ENCODE measurements at places on chromosomes 5 and 9. TPM values are rescaled to one million over a fixed set of nuclear protein-coding genes. Genes with fewer than 3 reads are reported as not detected.

GRCh38 chr9:1619915-1620710 lies 395.0 kb upstream of the SMARCA2 start:
- no peaks in the 10 kb centered on the region for H3K27me3 ChIP-seq
- H3K4me3 ChIP-seq, result no peak overlapping the region
- no peak for DNase-seq

- H3K27me3 ChIP-seq, result no peaks in the 10 kb centered on the region
- H3K36me3 ChIP-seq, result no peaks in the 10 kb centered on the region
- no peaks in the 10 kb centered on the region for H3K4me1 ChIP-seq
- H3K27ac ChIP-seq, result no peak overlapping the region
Observed at GRCh38 chr9:34599546-34599945, 10.0 kb upstream of the CNTFR start.

- no peaks in the 10 kb centered on the region for H3K36me3 ChIP-seq
- DNase-seq, result no peak
- H3K27me3 ChIP-seq, result no peaks in the 10 kb centered on the region
- H3K4me3 ChIP-seq, result no peak overlapping the region
Observed at GRCh38 chr5:67085616-67086015, 111.0 kb downstream of the CD180 start.

GRCh38 chr5:39115644-39116343 lies 41.6 kb upstream of the RICTOR start:
- H3K27me3 ChIP-seq, result no peaks in the 10 kb centered on the region
- no peaks in the 10 kb centered on the region for H3K36me3 ChIP-seq
- no peak for DNase-seq
- no peak overlapping the region for H3K4me3 ChIP-seq
- no peaks in the 10 kb centered on the region for H3K4me1 ChIP-seq
- H3K27ac ChIP-seq, result no peak overlapping the region

DNA sequence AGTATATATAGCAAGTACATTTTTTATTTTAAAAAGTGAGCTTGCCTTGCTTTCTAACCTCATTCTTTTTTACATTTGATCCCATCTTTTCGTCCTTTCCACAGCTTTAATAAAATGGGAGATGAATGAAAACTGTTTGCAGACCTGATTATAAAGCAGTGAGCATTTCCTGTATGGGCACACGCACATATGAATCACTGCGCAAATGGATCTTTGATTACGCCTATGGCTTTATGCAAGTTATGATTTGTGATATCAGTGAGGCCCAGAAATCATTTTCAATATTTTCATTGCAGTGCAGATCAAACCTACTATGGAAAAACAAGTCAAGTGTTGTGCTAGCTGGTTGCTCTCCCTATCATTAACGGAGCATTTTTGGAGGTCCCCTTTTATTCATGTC lies 1073.0 kb downstream of the MAT2B start:
- DNase-seq, result no peak
- H3K27ac ChIP-seq, result no peak overlapping the region
- H3K4me1 ChIP-seq, result no peaks in the 10 kb centered on the region
- no peaks in the 10 kb centered on the region for H3K27me3 ChIP-seq

- no peak overlapping the region for H3K27ac ChIP-seq
- no peaks in the 10 kb centered on the region for H3K27me3 ChIP-seq
- no peaks in the 10 kb centered on the region for H3K36me3 ChIP-seq
- no peak overlapping the region for H3K4me3 ChIP-seq
- no peak for DNase-seq
- H3K4me1 ChIP-seq, result no peaks in the 10 kb centered on the region
Observed at GRCh38 chr9:100602342-100602801, 24.5 kb downstream of the CAVIN4 start.

DNA sequence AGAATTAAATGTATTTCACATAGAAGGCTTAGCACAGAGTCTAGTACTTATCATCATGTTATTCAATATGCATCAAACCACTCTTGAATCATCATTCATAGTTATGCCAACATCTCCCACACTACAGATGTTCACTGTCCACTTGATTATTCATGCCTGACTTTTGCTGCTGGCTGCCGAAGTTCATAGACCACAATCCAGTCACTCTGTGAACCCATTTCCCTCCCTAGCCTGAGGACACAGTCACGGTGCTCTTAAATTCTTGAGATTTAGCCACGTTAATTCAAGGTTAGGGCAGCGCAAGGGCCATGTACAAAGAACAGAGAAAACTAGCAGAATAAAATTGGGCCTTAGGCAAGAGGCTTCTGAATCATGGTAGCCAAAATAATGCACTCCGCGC lies 32.4 kb downstream of the ABCA1 start:
- H3K27ac ChIP-seq, result no peak overlapping the region
- H3K36me3 ChIP-seq, result no peaks in the 10 kb centered on the region
- H3K27me3 ChIP-seq, result no peaks in the 10 kb centered on the region

- no peaks in the 10 kb centered on the region for H3K27me3 ChIP-seq
- H3K4me3 ChIP-seq, result no peak overlapping the region
- no peak for DNase-seq
- no peak overlapping the region for H3K27ac ChIP-seq
- H3K4me1 ChIP-seq, result peaks cover 13% of the 10 kb centered on the region
- no peaks in the 10 kb centered on the region for H3K36me3 ChIP-seq
Observed at GRCh38 chr9:101512116-101512515, 21.5 kb upstream of the RNF20 start.

GRCh38 chr9:69412741-69413150 lies 87.7 kb downstream of the ENTREP1 start:
- H3K27me3 ChIP-seq, result no peaks in the 10 kb centered on the region
- no peak overlapping the region for H3K4me3 ChIP-seq
- DNase-seq, result no peak
- no peak overlapping the region for H3K27ac ChIP-seq
- no peaks in the 10 kb centered on the region for H3K36me3 ChIP-seq

Gene FAM219A
- 6.3 TPM for total RNA-seq
